Cortex of kidney (tissue), 1 donor: ENCODE measurements at places on chromosomes 7 and 10.

GRCh38 chr7:2354939-2355704, 495 bp downstream of the EIF3B start:
- DNase-seq = no peak

GRCh38 chr7:95686109-95686508, 86.2 kb upstream of the DYNC1I1 start:
- no peak for DNase-seq

GRCh38 chr7:16915405-16915804, 33.6 kb upstream of the AGR3 start:
- DNase-seq = no peak

DNA sequence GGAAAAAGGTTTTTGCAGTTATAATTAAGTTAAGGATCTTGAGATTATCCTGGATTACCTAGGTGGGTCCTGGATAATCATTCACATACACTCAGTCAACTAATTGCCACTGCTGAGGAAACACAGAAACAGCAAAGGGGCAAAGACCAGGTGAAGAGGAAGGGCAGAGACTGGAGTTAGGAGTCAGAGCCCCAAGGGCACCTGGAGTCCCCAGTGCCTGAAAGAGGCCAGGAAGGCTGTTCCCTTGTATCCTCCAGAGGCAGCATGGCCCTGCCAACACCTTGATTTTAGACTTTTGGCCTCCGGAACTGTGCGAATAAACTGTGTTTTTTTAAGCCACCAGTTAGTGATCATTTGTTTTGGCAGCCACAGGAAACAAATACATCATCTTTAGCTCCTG, 24.6 kb downstream of the PRR15 start:
- no peak for DNase-seq

DNA sequence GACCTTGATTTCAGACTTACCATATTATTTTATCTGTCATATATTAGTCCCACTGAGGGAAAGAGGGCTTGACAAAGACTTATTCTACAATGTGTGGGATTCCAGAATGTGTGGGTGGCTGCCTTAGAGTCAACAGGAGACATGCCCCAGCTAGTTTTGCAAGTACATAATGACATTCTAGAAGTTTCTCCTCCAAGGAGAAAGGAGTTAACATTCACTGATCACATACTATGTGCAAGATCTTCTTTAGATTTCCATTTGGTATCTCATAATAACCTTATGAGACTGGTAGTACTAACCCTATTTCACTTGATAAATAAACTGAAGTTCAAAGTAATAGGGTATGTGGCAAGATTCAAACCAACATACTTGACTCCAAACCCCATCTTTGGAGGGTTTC, 25.2 kb downstream of the IRF5 start:
- DNase-seq = no peak

DNA sequence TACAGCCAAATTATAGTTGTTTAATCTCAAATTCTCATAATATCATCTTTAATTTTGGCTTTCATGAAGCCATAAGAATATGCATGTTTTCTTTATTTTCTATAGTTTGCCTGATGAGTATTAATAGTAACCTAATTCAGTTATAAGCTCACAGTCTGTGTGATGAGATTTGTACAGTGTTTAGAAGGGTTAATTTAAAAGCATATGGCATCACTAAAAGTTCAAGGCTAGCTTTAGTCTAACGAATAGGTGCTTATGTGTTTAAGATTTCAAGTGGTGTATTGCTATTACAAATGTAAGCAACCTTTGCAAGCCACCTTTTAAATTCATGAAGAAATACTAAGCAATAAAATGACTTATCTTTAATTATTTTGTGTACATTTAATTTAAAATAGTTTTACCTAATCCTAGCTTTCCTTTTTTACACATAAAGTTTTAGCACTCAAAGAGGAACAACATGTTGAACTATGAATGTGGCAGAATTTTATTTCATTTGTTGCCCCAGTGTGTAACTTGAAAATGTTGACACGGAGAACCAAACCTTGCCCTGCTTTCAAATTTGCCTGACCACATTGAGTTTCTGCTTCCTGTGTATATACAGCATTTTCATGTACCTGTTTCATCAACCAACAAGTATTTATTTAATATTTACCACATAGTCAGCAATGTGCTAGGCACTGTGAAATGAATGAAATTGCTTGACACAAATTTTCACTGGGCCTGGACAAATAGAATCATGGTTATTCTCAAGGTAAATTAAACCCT, 41.5 kb downstream of the TET1 start:
- no peak for DNase-seq

DNA sequence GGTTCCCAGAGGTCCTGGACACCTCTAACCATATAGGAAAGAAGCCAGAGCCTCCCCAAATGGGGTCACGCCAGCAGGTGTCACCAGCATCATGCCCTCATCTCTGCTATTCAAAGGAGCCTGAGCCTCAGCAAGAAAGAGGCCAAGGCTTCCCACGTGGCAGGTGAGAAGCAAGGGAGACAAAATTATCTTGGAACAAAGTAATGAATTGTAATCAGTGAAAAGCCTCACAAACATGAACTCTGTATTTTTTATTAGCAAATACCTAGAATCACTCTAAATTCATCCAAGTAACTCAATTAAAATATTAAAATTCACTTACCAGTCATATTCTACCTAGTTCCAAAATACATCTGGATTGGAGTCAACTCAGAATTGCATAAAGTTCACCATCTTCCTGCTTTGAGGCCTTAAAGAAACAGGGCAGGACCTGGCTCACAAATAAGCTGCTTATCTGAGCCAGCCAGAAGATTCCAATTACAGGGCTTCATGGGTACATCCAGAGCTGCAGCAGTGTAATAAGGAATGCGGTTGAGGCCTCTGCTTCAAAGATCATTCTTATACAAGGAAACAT, 68.7 kb downstream of the SGMS1 start:
- no peak for DNase-seq

- DNase-seq = no peak
Observed at GRCh38 chr7:69739931-69740431, 141.7 kb downstream of the AUTS2 start.

DNA sequence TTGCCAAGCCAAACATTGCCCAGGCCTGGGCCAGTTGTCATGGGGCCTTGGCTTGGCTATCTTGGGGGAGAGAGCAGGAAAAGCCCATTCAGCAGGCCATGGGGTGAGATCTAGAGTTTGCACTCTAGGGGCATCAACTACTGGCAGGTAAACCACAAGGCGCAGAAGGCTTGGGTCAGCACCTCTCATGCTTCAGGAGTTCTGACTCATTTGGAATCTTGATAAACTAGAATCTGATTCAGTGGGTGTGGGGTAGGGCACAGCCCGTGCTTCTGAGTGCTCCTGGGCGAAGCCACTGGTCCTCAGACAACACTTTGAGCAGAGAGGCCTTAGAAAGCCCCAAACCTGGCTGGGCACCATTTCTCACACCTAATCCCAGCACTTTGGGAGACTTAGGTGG, 81.1 kb downstream of the RGS10 start:
- no peak for DNase-seq

GRCh38 chr10:5776881-5777197, 36.4 kb downstream of the GDI2 start:
- no peak for DNase-seq

GRCh38 chr7:55019691-55020465, 1.1 kb downstream of the EGFR start:
- no peak for DNase-seq

DNA sequence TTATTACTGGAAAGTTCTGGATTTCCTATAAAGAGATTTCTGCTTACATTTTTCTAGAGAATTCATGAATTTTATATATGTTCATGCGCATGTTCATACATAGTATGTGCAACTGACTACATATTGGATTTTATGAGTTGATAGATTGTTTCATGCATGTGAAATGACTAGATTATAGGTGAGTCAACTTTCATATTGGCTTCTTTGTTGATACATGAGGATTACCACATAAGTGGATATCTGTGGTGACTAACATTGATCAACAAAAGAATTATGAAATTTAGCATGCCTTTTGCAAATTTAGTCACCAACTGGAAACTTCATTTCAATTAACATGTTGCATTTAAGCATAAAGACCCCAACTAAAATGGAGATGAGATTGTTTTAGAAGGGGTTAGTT, 99.0 kb downstream of the GNAT3 start:
- no peak for DNase-seq

DNA sequence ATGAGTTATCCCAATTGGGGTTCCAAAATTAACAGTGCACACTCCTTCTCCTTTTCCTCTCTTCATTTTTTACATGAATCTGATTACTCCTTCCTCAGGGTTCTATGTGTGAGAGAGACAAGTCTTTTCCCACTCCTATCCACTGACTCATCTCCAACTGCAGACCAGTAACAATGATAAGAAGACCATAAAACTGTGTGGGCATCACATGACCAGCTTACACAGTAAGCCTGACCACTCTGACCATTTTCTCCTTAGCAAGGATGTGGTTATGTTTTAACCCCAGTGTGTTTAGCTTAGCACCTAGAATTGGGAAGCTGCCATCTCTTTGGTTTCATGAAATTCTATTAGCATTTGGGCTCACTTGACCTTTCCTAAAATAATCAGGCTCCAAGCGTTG, 145.0 kb upstream of the CALCR start:
- DNase-seq = no peak

DNA sequence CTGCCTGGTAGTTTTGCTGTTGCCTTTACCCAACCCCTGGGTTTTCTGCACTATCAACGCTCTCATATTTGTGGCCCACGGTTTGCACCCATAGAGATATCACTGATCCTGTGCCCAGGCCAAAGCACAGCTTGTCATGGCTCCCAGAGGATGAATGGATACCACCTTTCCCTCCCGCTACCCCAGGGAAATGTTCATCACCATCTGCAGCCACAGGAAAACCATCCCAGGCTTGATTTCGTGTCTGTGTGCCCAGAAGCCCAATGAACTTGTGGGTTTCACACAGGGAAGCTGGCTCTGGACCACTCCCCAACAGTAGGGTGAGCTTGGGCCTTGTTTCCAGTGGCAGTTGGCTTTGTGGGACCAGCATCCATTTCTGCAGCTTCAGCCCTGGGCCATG, 143.1 kb upstream of the GDF10 start:
- DNase-seq = no peak

DNA sequence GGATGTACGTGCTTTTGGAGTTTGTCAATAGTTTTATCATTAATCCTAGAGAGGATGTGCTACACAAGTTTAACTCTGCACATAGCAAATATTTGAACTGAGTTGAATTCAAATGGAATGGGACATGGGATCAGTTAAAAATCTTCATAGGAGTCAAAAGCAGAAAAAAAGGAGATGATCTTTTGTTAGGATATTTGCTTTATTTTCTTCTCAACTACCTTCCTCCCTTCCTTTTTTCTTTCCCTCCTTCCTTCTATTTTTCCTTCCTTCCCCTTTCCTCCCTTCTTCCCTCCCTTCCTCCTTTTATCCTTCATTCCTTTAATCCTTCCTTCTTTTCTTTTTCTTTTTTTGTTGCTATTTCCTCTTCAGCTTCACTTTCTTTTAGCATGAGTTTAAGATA, 6.6 kb downstream of the PTPRZ1 start:
- no peak for DNase-seq

GRCh38 chr7:36677769-36678437, 46.4 kb downstream of the AOAH start:
- DNase-seq = no peak

DNA sequence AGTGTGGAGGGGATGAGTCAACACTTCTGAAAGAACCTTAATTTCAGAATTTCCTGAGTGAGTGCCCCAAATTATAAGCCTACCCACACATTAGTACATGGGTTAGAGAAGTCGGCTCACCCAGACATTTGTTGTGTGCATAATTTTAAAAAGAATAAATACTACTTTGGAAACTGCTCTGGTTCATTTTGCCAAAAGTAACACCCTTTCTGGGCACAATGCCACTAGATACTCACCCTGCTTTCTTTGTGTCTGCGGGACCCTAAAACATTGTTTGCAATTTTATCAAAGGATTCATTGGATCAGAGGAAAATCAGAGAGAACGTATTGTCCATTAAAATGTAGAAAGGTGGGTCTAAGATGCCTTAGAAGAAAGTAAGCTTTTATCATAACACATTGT, 245.5 kb upstream of the NRP1 start:
- no peak for DNase-seq

DNA sequence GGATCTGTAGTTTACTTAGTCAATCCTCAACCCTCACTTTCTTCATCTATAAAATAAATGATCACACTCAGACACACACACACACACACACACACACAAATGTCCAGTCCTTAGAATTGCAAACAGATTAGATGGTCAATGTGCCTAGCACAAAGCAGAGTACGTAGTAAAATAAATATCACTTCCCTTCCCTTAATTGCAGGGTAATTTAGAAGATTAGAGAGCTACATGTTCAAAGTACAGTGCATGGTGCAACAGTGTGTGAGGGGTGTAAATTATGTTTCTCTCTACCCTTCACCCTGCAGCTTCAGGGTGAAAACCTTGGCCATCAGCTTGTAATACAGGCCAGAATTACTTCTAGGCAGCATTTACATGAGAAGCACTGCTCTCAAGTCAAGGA, 187.0 kb upstream of the GHITM start:
- DNase-seq = no peak

DNA sequence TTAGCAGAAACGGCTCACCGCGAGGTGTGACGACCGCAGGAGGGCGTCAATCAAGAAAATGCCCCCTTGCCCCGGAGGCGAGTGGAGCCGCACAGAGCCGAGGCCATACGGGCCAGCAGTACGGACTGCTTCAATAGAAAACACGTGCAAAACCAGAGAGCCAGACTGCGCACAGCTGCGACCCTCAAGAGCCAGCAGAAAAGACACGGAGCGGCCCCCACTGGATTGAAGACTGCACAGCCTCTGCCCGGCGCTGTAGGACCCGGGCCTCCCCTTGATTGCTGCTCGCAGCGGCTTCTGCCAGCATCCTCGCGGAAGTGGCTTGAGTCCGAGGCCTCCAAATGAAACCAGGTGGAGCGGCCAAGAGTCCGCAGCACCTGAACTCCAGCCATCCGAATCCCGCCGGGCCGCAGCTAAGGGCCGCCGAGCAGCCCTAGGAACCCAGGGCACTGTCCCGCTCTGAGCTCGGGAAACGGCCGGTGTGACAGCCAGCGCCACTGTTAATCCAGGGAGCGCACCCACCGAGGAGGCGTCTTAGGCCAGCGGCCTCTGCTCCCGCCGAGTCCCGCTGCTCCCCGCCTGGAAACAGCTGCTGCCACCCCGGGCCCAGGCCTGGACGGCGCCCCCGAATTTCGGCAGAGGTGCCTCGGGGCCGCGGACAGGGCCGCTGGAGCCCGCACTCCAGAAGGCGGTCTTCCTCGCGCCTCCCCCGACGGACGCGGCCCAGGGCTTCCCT, 660 bp upstream of the HHEX start:
- DNase-seq = no peak

DNA sequence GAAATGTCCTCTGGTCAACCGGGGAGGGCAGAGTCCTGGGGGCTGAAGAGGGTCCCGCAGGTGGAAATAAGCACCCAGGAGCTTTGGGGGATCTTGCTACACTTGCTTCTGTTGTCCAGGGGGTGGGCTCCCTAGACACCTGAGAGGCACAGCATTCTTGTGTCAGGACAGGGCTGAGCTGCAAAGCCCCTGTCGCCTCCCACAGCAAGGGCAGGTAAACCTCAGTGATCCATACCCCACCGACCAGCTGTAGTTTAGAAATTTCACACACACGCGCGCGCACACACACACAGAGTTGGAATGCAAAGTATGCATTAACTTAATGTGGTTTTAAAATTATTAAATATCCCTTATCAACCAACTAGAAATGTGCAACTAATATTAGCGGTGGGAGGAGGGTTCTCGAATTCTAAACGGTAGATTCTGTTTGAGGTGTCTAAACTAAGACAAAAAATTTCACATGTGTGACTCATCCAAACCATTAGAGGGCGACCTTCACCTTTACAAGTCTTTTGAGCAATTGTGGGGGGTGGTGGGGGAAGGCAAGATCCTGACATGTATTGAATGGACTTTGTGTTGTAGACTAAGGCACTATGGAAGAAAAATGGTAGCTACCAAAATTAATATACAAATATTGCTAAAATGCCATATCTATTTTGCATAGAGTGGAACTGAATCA, 34.3 kb upstream of the PTF1A start:
- no peak for DNase-seq
